ENCODE measurements at places on chromosomes 4 and X.

- no peak for DNase-seq
Observed at GRCh38 chrX:108123591-108124366, 32.2 kb downstream of the ATG4A start.

DNA sequence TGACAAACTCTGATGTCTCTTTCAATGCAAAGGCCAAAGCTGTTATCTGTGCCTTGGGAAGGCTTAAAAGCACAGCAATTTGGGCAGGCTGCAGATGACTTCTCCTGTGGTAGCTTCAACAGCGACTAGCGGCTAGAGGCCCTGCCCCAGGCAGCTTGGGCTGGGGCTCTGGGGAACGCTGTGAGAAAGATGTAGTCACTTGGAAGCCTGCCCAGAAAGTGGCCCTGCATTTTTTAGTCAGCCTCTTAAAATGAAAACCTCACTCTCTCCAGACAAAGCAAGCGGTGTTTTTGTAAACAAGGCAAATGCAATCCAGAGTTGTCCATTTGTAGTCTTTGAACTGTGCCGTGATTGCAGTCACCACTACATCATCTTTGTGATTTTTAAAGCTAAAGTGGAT is 27.5 kb downstream of the PCYT1B start:
- DNase-seq: peak; percentile 14

DNA sequence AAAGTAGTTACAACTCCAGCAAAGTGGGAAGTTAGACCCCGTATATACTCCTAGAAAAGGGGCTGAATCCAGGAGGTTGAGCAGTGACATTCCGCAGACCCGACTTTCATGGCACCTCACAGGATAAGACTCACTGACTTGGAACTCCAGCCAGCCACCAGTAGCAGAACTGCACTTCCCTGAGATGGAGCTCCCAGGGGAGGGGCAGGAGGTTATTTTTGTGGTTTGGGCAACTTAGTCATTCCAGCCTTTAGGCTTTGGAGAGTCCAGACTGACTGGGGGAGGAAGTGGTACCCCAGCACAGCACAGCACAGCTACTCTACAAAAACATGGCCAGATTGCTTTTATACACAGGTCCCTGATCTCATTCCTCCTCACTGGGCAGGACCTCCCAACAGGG is 319.1 kb downstream of the PCDH19 start:
- DNase-seq: no peak

GRCh38 chr4:186743261-186743660 is 19.6 kb upstream of the FAT1 start:
- DNase-seq: no peak

- no peak for DNase-seq
Observed at GRCh38 chrX:19152762-19153161, 30.5 kb upstream of the ADGRG2 start.

DNA sequence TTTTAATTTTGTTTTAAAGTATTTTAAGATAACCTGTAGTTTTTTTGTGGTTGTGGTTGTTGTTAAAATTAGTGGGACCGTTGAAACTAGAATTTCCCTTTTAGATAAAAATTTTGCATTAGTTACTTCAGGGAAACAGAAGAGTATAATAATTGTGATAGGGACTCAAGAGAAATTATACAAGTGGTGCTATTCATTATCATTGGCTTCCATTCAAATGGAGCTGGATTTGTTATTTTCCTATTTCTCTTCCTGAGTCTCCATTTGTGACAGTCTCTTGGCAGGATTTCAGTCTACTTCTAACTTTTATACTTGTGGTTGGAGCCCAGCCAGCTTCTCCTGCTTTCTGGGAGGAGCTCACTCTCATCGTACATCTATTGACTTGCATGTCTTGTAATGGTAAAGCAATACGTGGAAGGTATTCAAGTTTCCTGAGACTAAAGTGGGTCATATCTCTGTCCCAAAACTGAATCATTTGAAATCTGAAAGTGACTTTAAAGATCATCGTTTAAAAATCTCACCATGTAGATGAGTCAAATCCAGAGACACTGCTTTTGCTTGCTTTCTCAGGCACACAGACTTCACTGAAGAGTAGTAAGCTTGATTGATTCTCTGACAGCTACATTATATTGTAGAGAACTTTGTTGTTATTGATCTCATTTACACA is 155.8 kb downstream of the RPA4 start:
- no peak for DNase-seq

DNA sequence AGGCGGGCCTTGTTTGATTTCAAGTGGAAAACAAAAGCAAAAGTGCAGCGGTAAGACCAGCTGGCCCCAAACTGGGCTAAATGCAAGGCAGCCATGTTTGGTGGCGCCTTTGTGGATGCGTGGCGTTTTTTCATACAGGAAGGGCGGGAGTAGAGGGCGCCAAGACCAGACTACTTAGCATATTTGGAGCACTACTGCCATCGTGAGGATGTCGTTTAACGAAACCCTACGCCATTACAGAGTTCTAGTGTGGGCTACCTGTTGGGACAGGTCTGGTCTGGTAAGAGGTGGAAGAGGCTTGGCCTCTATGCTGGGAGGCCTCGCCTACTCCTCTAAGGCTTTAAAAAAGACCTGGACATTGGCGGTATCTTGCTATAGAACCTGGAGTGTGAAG is 230.7 kb upstream of the STK26 start:
- no peak for DNase-seq

DNA sequence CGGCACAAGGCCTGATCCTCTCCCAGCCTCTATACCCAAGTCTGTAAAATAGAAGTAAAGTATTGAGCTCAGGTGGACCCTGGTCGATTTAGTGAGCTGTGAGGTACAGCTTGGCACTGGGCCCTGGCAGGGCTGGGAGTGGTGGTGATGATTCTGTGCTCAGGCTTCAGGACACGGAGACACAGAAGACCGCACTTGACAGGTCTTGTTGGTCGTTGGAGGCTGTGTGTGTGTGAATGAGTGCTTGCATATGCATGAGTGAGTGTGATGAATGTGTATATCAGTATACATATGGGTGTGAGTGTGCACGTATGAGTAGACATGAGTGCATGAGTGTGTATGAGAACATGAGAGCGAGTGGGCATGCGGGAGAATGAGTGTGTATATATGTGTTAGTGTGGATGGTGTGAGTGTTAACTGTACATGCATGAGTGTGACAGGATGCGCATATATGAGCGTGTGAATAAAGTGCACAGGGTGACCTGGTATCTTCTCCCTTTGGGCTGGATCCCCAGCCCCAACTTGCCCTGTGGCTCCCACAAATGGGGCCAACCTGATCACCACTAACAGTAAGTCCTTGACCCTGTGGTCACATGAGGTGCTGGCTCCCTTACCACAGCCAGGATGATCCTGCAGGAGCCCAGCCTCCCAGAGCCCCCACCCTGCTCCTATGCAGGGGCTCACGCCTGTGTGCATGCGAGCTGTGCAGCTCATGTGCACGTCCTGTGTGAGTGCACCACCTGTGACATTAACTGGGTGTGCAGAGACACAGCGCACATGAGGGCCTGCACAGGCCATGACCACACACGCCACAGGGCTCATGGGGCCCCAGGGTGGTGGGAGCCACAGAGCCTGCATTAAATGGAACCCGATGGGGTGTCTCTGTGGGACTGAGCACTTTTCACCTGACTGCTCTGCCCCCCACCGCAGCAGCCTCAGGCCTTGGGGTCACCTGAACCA is 20.8 kb downstream of the SH3BP2 start:
- DNase-seq: no peak

DNA sequence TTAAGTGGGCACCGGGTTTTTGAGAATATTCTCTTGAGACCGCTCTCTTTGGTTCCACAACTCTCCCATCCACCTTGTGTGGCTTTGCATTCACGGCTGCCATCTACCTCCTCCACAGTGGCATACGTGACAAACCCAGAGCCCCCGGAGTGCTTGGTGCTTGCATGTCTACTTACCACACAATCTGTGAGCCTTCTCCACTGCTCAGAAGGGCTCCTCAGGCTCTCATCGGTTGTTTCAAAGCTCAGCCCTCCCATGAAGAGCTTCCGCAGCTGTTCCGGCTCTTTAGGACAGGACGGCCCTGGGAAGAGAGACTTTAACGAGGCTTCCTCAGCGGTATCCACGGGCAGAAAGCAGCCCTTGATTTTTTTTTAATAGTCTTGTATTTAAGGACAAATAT is 167.6 kb upstream of the ANK2 start:
- no peak for DNase-seq

DNA sequence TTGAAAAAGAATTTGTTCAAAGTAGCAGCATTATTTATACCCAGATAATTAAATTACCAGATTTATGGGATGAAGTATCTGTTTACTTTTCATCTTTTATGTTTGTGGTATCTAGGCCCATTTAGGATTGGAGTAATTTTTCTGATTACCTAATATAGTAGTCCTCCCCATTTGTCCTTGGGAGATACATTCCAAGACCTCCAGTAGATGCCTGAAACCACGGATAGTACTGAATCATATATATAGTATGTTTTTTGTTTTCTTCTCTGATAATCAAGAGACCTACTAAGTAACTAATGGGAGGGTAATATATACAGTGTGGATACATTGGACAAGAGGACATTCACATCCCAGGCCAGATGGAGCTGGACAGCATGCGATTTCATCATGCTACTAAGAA is 30.7 kb upstream of the PTPN13 start:
- DNase-seq: no peak

DNA sequence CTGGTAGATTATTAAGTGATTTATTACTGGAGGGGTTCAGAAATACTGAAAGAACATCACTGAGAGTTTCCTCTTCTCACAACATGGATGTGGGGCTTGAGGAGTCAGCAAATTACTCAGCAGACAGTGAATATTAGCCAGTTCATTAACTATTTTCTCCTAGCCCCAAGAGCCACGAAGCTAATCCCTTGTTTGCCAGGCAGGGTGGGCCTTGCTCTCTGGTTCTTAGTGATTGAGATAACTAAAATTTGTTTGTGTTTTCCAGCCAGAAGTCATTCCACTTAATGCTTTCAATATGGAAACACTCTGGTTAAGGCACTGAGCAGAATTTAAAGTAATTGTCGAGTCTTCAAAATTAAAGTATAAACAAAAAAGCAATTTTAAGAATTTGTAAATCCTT is 40.1 kb upstream of the PASD1 start:
- DNase-seq: no peak

DNA sequence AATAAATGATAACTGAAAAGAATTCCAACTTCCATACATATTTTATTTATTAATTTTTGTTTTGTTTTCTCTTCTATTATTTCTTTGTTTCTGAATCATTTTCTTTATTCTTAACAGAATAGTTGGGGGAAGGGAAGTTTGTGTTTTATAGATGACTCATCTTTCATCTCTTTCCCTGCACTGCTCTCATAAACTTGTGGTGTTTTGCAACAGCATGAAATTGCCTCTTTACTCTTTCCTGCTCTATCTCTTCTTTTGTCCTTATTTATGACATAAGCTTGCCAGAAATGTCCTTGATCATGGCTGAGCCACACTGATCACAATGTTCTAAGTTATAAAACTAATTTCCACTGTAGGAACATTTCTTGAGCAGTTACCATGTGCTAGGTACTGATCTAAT is 22.3 kb downstream of the QRFPR start:
- peak; percentile 34 for DNase-seq

- DNase-seq: no peak
Observed at GRCh38 chr4:139337612-139338011, 35.3 kb upstream of the NDUFC1 start.

DNA sequence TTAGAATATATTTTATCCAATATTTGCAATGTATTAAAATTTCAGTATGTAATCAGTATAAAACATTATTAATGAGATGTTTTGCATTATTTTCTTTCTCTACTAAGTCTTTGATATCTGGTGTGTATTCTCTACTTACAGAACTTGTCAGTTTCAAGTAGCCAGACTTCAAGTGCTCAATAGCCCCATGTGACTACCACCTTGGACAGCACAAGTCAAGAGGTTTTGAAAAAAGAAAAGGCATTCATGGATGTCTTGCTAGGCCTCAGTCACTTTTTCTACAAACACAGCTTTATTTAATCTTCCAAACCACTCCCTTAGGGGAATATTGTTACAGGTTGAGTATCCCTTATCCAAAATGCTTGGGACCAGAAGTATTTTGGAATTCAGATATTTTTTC is 189.4 kb downstream of the QDPR start:
- no peak for DNase-seq

DNA sequence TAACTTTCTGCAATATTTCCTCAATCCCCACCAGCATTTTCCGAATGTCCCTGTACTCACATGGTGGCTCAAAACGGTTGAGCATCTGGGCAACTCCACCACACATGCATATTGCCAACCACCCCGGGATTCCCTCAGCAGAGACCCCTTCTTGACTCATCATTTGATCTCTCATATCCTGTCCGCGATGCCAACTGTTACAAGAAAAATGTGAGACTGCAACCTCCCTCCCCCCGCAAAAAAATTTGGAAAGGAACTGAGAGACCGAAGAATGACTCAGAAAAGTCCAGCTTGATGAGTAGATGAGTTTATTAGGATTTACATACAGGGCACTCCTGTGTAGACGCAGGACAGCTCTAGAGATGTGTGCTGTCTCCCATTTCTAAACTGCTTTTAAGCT is 561.4 kb downstream of the ZIC3 start:
- no peak for DNase-seq

GRCh38 chrX:41868392-41868977 is 54.9 kb downstream of the CASK start:
- DNase-seq: no peak

DNA sequence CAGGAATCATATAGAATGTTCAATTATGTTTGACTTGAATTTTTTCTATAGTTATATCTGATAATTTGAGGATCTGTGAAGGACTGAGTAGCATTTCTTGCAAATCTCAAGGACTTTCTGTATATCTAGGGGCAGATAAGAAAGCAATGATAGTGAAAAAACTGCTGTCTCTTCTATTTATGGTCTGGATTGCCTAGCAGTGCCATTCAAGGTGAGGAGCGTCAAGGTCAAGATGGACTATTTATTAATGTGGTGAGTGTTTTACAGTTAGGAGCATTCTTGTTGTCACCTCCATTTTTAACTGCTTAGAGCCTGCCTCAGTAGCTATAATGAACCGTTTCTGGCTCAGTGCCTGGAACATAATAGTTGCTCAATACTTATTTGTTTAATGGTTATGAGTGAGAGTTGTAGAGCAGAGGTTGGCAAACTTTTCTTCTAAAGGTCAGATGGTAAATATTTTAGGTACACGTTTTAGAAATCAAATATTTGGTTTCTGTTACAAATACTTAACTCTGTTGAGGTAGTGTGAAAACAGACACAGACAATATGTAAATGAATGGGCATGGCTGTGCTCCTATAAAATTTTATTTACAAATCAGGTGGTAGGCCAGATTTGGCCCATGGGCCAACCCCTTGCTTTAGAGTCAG is 523.2 kb upstream of the IGFBP7 start:
- no peak for DNase-seq

All from non-pigmented ciliary epithelial cell (primary cell).